ENCODE measurements at places on chromosomes 6 and 20. TPM values are rescaled to one million over a fixed set of nuclear protein-coding genes. Genes with fewer than 3 reads are reported as not detected.

DNA sequence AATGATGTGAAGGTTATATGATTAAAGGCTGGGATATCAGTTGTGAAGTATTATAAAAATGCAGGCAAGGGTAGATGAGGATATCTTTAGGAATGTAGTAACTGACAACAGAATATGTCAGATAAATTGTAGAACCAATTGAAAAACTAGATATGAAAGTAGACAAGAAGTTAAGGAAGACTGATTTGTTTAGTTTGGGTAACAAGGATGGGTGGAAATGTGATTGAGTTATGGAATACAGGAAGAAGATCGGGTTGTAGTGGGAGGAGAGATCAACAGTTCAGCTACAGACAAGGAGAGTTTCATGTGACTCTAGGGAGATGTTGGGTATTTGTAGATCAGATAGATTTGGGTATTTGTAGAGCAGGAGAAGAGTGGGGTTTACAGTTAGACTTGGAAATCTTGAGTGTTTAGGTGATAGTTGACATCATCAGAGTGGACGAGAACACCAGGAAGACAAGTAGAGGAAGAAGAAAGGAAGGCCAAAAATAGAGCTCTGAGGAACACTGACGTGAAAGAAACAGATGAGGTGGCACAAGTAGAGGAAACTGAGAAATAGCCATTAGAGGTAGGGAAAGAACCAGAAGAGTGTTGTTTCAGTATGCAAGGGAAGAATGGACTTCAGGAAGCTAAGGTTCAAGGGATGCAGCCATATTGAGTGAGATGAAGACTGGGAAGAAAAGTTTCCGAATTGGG, 12.1 kb upstream of the TSPYL1 start:
- no peaks in the 10 kb centered on the region for H3K36me3 ChIP-seq
- no peaks in the 10 kb centered on the region for H3K4me1 ChIP-seq
- H3K27ac ChIP-seq: no peak overlapping the region
- no peak overlapping the region for H3K4me3 ChIP-seq
- no peaks in the 10 kb centered on the region for H3K27me3 ChIP-seq

GRCh38 chr6:71334768-71335167, 46.2 kb downstream of the OGFRL1 start:
- H3K36me3 ChIP-seq: no peaks in the 10 kb centered on the region
- DNase-seq: no peak
- H3K4me1 ChIP-seq: no peaks in the 10 kb centered on the region
- no peak overlapping the region for H3K4me3 ChIP-seq

DNA sequence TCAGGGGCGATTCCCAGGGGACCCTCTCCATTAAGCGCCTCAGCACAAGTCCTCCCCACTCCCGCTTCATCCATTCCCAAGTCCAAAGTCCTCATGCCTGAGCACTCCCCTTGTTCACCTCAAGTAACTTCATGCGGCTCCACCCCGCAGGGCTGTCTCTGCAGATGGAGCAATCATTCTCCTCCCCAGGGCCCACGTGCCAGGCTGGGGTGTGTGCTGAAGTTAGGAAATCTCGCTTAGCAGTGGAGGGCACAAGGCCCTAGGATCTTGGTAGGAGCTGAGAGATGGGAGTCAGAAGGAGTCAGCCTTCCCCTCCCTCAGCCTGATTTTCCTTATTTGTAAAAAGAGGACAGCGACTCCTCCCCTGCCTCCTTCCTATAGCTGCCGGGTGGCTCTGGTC, 3.5 kb downstream of the TGM3 start:
- no peaks in the 10 kb centered on the region for H3K4me1 ChIP-seq
- no peak overlapping the region for H3K4me3 ChIP-seq
- no peak overlapping the region for H3K27ac ChIP-seq
- H3K27me3 ChIP-seq: peaks cover 4% of the 10 kb centered on the region

DNA sequence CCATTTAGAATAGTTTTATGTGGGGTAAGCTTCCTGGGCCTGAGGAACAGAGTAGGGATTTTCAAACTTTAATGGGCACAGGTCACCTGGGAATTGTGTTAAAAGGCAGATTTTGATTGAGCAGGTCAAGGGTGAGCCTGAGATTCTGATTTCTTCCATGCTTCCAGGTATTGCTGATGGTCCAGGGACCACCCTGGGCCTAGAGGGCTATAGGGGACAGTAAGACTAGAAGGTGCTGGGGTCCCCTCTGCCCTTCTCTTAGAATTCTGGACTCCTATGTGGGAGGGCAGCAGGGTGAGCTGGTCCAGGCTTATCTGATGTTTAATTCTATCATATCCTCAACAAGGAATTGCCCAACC, 2.6 kb downstream of the DDR1 start:
- H3K4me3 ChIP-seq: no peak overlapping the region
- no peaks in the 10 kb centered on the region for H3K36me3 ChIP-seq
- H3K27ac ChIP-seq: peak overlapping the region; percentile 1
- no peak for DNase-seq

The EDN1 gene
- total RNA-seq: 0.10 TPM

The EBF4 gene
- total RNA-seq: 0.64 TPM

The IL17F gene
- total RNA-seq: 9.1 TPM

DNA sequence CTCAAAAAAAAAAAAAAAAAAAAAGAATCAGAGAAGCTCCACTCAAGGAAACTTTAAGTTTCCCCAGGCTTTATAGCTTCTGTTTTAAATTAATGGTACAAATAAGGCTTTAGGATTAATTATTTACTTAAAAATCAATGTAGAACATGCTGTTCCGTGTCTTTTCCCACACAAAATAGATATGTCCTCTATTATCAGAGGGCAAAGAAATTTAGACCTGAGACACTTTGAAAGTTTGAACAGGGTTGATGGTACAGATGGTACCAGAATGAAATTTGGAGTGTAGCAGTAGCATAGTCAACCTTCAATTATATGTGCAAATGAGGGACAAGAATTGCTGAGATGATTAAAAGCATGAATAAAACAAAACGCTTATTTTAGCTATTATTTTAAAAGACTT, 32.2 kb upstream of the REV3L start:
- no peak overlapping the region for H3K27ac ChIP-seq
- no peak overlapping the region for H3K4me3 ChIP-seq
- H3K36me3 ChIP-seq: no peaks in the 10 kb centered on the region

The VSX1 gene
- total RNA-seq: not detected

DNA sequence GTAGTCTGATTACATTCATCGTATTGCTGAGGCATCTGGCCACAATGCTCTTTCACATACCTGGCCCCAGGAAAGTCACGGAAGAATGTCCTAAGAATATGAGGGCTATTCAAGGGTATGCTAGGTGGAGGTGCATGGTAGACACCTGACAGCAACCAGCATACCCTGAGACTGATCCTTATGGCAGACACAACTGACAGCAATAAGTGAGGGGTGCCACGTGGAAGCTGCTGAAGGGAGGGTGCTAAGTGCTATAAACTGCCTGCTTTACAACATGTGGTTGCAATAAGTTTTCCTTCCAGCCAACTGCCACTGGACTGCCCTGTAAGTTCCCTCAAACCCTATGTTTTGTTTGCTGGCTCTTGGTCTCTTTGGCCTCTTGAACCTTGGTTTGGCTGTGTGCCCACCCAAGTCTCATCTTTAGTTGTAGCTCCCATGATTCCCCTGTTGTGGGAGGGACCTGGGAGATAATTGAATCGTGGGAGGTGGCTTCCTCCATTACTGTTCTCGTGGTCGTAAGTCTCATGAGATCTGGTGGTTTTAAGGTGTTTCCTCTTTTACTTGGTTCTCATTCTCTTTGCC, 201.3 kb upstream of the MOCS1 start:
- no peak overlapping the region for H3K4me3 ChIP-seq
- H3K27me3 ChIP-seq: no peaks in the 10 kb centered on the region
- H3K27ac ChIP-seq: no peak overlapping the region
- H3K36me3 ChIP-seq: no peaks in the 10 kb centered on the region
- no peaks in the 10 kb centered on the region for H3K4me1 ChIP-seq
- DNase-seq: no peak

GRCh38 chr20:56289652-56290051, 41.1 kb downstream of the MC3R start:
- H3K36me3 ChIP-seq: no peaks in the 10 kb centered on the region
- H3K27ac ChIP-seq: no peak overlapping the region
- H3K4me3 ChIP-seq: no peak overlapping the region

The ATRN gene
- 7.8 TPM for total RNA-seq

GRCh38 chr6:170424604-170425126, 118.1 kb downstream of the FAM120B start:
- H3K4me1 ChIP-seq: no peaks in the 10 kb centered on the region
- no peaks in the 10 kb centered on the region for H3K36me3 ChIP-seq
- no peak for DNase-seq

DNA sequence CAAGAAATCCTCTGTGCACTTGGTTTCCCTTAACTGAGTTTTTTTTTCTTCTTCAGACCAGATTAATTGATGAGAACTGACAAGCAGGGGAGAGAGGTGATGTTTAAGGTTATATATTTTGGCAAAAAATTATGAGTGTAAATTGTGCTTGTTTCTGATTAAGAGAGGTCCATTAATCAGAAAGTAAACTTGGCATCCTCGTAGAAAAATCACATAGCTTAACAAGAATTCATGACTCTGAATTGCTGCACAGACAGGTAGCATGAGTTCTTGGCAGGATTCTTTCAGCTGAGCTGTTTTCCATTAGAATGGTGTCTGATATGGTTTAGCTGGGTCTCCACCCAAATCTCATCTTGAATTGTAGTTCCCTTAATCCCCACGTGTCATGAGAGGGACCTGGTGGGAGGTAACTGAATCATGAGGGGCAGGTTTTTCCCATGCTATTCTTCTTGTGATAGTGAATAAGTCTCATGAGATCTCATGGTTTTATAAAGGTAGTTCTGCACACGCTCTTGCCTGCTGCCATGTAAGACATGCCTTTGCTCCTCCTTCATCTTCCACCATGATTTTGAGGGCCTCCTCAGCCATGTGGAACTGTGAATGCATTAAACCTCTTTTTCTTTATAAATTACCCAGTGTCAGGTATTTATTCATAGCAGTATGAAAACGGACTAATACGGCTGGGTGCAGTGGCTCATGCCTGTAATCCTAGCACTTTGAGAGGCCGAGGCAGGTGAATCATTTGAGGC, 34.2 kb upstream of the DDR1 start:
- no peaks in the 10 kb centered on the region for H3K4me1 ChIP-seq
- peaks cover 2% of the 10 kb centered on the region for H3K27me3 ChIP-seq
- DNase-seq: no peak
- no peak overlapping the region for H3K4me3 ChIP-seq
- H3K36me3 ChIP-seq: peaks cover 3% of the 10 kb centered on the region
- H3K27ac ChIP-seq: no peak overlapping the region

DNA sequence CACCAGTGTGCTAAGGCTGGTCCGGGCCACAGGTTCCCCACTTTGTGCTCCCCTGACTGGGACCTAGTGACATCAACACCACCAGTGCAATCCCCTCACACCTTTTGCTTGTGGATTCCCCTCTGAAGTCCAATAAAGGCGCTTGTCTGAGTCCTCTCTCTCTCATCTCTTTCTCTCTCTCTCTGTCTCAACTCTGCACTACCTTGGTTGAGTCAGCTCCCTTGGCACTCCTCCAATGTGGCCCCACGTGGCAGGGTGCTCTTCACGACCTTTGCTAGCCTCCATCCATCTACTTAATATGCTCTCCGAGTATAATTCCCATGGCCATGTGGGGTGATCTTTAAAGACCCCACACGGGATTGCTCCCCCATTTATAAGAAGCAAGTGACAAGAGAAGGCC, 385.0 kb downstream of the CD83 start:
- no peaks in the 10 kb centered on the region for H3K27me3 ChIP-seq
- H3K4me1 ChIP-seq: peaks cover 13% of the 10 kb centered on the region
- DNase-seq: no peak
- no peak overlapping the region for H3K4me3 ChIP-seq
- no peak overlapping the region for H3K27ac ChIP-seq

The TRIM15 gene
- not detected for total RNA-seq

DNA sequence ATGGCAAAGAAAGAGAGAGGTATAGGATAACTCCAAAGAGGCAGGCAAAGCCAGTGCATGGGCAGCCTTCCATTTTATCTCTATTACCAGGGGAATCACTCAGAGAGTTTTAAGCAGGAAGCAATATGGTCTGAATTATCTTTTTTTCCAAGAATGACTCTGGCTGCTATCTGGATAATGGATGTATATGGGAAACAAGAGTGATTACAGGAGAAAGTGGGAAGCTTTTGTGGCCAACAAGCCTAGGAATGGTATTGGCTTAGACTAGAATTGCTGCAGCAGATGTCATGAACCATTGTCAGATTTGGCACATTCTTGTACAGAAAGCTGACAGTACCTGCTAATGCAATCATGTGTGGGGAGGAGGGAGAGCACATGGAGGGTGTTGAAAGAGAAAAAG, 73.0 kb upstream of the BTBD3 start:
- H3K27ac ChIP-seq: no peak overlapping the region
- H3K4me1 ChIP-seq: no peaks in the 10 kb centered on the region
- H3K36me3 ChIP-seq: no peaks in the 10 kb centered on the region
- H3K4me3 ChIP-seq: no peak overlapping the region
- H3K27me3 ChIP-seq: no peaks in the 10 kb centered on the region
- DNase-seq: no peak

The TRAPPC3L gene
- total RNA-seq: not detected

DNA sequence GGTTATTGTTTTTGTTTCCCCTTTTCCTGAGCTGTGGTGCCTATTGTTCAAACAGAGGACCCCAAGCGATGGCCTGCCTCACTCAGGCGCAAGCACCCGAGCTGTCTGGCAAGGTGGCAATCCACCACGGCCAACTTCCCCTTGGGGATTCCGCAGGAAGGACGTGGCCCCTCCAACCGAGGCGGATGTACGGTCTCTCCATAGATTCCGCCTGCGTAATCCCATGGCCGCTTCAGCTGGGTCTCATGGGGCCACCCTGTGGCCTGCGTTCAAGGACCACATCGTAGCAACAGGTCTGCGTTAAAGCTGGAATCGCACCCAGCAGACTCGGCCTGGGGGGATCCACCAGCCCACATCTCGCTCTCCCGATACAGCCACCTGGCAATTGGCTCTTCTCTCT, 79.9 kb downstream of the CEBPB start:
- no peaks in the 10 kb centered on the region for H3K36me3 ChIP-seq
- H3K27me3 ChIP-seq: peaks cover 10% of the 10 kb centered on the region
- H3K27ac ChIP-seq: no peak overlapping the region
- H3K4me1 ChIP-seq: peaks cover 11% of the 10 kb centered on the region
- DNase-seq: no peak
- H3K4me3 ChIP-seq: no peak overlapping the region

- no peak overlapping the region for H3K4me3 ChIP-seq
- H3K36me3 ChIP-seq: peaks cover 38% of the 10 kb centered on the region
- peaks cover 31% of the 10 kb centered on the region for H3K4me1 ChIP-seq
- no peak overlapping the region for H3K27ac ChIP-seq
Observed at GRCh38 chr6:111263837-111264236, 176.5 kb downstream of the SLC16A10 start.

DNA sequence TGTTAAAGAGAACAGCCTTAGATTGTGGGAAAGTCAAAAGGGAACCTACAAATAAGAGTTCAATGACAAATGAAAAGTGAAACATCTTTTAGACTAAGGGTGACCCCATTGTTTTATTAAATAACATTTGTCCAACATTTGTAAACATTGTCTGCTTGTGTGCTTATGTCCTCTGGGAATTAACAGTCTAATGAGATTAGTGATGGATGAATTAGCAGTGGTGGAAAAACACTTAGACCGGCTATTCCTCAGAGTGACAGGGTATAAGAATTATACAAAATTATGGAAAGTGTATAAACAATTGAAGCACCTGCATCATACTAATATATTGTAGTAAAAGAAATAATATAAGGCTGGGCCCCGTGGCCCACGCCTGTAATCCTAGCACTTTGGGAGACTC, 29.3 kb upstream of the HFE start:
- DNase-seq: no peak
- H3K4me1 ChIP-seq: peaks cover 35% of the 10 kb centered on the region
- peak overlapping the region; percentile 99 for H3K27ac ChIP-seq
- H3K4me3 ChIP-seq: no peak overlapping the region
- H3K36me3 ChIP-seq: peaks cover 2% of the 10 kb centered on the region

GRCh38 chr20:31355981-31356380, 12.4 kb upstream of the DEFB118 start:
- no peaks in the 10 kb centered on the region for H3K36me3 ChIP-seq
- no peak overlapping the region for H3K4me3 ChIP-seq
- DNase-seq: no peak
- no peaks in the 10 kb centered on the region for H3K4me1 ChIP-seq
